ENCODE measurements at places on chromosomes 6 and 20.

DNA sequence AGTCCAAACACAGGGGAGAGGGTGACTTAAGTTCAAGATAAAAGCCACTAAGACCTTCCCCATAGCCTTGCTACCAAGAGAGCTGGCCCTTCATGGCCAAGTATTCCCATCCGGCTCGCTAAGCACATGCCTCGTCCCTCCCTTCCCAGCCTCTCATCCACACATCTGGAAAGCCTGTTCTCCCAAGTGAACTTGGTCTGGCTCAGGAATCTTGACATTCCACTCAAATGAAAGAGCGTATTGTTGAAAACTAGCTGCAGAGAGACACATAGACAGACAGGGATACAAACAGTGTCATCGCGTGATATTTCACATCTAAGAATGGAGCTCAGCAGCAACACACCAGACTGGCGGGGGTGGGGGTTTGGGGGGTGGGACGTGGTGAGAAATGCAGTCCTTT lies 182.8 kb upstream of the FOXQ1 start:
- DNase-seq: no peak

GRCh38 chr6:97198046-97198565 lies 84.9 kb downstream of the MMS22L start:
- DNase-seq: no peak

- no peak for DNase-seq
Measured at GRCh38 chr6:34381081-34381480, 11.4 kb downstream of the NUDT3 start.

- DNase-seq: peak; percentile 16
Measured at GRCh38 chr20:64205611-64206026, 41.4 kb downstream of the MYT1 start.

DNA sequence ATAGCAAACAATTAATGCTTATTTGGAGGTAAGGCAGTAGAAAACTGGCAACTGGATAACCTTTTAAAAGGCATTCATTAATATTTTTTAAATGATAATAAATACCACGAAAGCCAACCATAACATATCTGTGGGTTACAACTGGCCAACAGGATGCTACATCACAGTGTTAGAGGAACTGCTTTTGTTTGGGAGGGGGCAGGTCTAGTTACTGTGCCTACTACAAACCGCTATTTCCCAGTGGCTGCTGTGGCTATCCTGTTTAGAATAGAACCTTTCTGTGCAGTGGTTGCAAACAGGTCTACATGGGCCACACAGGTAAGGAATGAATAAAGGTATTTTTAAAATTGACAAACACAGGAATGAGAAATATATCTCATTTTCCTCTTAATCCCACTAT lies 976 bp downstream of the PIGT start:
- DNase-seq: no peak

DNA sequence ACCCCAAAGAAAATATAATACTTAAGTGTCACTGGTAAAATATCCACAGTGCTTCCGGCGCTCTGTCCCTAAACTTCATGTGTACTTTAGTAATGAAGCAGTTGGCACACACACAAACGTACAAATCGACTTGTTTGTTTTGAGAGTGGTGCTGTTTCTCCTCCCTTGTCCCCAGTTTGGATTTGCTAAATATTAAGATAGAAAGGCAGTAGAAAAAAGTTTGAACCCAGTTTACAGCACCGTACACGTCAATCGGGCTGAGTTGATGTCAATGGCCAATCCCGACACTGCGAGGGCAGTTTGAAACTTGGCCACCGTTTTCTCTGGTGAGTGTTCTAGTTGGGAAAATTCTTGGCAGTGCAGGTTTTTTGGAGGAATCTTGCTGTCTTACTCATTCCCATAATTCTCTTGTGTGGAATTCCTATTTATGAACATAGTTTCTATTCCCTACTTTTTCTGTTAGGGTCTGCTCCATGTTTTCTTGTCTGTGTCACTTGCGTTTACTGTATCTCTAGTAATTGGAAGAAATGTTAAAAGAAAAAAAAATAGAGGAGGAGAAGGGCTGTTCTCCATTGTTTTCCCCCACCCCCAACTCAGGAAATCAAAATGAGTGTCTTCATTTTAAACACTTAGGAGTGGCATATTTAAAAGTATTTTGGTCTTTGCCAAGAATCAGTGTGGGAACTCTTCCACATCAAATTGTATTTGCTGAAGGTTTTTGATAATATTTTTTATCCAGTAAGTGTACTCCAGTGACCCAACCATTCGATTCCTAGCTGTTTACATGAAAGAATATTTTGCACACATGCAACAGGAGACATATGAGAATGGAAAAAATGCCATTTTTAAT lies 72.3 kb downstream of the OR2B2 start:
- peak; percentile 3 for DNase-seq

- no peak for DNase-seq
Measured at GRCh38 chr6:117396228-117396627, 29.5 kb downstream of the ROS1 start.

DNA sequence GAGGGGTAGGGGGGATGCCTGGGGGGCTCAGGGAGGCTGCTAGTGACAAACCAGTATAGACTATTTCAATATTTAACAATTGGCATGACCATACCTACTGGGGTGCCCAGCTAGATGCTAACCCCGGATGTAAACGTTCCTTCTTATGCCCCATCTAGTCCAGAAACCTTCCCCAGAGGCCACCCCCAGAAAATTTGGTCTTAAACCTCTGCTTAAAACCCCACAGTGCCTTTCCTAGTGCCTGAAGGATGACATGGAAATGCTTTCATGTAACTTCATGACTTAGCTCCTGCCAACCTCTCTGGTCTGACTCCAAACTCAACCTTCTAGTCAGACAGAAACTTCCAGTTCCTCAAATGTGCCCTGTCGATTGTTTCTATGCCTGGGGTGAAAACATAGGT lies 52.0 kb downstream of the JPH2 start:
- DNase-seq: no peak

DNA sequence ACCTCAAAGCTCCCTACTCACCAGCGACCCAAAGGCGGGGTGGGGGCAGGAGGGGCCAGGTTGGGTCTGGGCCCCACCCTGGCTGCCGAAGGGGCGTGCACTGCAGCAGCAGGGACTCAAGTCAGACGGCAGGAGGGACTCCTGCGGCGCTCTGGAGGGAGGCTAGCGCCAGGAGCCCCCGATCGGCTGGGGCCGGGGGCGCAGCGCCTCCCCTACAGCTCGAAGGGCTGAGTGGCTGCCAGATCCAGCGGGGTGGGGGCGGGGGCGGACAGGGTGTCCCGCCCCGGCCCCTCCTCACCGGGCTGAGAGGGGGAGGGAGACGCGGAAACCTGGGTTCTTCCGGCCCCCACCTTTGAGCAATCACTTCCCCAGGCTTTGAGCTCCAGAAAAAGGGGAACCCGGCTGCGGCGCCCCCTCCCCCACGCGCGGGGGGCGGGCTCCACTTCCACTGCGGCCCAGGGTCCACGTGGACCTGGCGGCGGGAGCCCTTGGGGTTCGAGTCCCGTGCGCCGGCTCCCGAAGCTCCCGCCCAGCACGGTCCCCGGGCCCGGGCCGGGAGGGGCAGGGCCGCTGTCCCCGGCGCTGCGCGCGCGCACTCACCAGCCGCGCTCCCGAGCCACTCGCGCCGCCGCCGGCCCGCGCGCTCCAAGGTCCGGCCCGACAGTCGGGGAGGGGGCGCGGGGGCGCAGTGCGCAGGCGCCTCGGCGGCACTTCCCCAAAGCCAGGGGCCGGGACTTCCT lies at the start of gene RGS19:
TSS of gene RGS19 (minus strand) at position 246 of the 740 bp plus-strand sequence. CDS start 2,632 bp downstream, outside the sequence.
- DNase-seq: peak; percentile 55

- no peak for DNase-seq
Measured at GRCh38 chr6:18564775-18565174, 177.6 kb downstream of the RNF144B start.

GRCh38 chr20:16095226-16095625 lies 478.0 kb downstream of the KIF16B start:
- DNase-seq: no peak

DNA sequence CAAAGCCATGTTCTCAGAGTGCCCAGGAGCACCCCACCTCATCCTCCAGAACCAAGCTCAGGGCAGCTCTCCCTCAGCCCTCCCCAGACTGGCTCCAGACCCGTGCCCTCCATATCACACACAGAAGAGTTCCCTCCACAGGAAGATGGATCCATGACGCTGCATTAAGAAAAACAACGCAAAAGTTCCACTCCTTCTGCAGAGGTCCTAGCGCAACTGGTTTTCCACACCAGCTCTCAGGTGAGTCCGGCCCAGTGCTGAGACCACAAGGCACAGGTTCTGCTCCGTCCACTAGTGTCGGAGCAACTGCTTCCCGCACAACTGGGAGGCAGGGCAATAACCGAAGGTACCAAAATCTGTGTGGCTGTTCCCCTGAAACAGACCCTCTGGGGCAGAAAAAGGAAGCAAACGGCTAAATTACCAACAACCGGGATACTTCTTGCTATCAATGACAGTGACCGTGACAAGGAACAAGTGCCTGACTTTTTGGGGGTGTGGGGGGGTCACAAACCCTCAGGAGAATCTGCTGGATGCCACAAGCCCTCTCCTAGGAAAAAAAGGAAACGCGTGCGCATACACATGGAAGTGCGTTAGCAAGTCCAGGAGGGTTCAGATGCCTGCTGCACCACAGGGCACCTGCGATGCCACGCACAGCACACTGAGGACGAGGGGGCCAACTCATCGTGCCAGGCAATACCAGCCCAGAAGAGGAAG lies 49.2 kb downstream of the MYH7B start:
- DNase-seq: no peak

All from midbrain (tissue), 1 donor.